WERI-Rb-1 (cell line): ENCODE measurements at places on chromosomes 16 and 17.

- DNase-seq, result no peak
These were observed 28.9 kb downstream of the WFDC1 start for GRCh38 chr16:84323606-84324005.

GRCh38 chr17:6666557-6666956 is 15.0 kb downstream of the C17orf100 start:
- DNase-seq, result no peak

DNA sequence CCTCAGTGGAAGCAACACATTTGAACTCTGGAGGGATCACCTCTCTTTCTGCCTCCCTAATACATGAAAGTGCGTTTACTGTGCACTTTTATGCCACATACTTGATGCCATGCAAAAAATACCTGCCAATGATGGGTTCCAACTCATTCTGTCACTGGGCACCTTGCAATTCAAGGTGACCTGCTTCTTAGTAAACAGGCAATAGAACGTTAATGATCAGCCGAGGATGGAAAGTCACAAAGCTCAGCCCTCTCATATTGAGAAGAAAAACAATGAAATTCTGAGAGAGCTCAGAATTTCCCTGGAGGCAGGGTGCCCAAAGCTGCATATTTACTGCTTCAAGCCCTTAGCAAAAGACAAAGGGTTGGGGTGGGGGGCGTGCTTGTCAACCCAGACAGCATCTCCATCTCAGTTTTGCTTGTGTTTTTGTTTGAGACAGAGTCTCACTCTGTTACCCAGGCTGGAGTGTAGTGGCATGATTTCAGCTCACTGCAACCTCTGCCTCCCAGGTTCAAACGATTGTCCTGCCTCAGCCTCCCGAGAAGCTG is 23.2 kb downstream of the LITAF start:
- DNase-seq, result no peak

DNA sequence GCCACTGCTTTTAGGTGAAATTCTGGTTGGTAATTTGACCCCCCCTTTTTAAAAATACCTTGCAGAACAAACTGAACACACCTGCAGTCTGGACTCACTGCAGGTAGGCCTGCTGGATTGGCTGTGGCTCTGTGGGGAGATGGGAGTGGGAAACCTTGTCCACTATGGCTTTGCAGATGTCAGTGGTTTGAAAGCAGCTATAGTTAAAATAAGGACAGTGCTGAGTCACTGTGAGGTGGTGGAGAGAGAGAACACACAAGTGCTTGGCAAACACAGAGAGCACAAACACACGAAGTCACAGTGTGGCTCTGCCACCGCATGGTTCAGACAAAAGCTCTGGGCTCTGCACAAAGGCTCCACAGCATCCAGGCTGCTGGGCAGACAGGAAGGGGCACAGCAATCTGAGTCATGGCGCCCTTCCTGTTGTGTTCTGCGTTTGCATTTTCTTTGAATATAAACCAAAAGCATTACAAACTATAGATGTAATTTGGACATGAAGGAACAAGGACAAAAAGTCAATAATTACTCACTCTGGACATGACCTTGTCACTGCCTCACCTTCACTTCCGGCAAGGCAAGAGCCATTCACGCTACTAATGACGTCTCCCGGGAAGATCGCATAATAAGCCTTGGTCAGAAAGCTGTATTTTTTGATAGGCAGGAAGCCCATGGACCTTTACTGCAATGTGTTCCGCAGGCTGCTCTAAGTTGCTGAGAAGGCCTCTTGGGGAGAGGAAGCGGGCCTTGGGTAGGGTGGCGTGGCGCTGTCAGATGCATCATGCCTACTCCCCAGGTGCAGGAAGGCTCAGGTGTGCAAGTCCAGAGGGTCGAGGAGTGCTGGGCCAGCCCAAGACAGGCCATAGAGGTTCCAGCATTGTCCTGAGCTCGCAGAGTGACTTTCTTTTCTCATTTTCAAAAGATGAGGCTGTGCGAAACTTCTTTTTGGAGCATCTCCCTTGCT is 60.1 kb upstream of the MED9 start:
- no peak for DNase-seq

DNA sequence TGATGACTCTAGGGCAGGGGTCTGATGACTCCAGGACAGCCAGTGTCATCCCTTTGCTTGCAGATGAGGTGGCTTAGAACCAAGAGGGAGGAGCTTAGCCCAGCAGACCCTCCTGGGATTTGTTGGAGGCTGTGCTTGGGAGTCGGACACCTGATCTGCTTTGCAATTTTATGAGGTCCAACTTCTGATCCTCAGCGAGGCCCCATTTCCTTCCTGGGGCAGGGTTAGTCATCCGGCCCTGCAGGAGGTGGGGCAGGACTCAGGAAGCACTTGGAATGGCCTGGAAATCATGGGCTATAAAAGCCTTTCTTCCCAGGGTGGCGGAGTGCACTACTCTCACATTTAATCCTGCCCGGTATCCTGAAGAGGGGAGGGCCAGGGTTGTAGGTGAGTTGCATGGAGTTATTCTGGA is 168.5 kb downstream of the MSI2 start:
- DNase-seq, result no peak

DNA sequence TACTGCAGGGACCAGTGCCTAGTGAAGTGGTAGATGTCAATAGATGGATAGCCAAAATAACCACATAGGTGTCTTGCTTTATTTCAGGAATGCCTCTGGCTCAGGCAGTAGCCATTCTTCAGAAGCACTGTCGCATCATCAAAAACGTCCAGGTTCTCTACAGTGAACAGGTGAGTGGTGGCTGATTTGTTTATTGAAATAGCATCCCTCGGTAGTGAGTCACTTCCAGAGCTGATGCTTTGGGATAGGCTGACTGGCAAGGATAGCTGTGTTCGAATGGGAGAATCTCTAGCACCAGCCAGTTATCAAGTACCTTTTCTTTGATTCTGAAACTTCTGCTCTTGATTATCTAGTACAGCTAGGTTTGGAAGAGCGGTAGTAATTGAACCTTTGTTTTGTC is 10.3 kb downstream of the PHAF1 start:
- DNase-seq, result no peak

- DNase-seq, result no peak
These were observed 4.5 kb upstream of the HEXIM1 start for GRCh38 chr17:45143767-45144198.

GRCh38 chr17:77880711-77881450 is 77.6 kb upstream of the TNRC6C start:
- no peak for DNase-seq

DNA sequence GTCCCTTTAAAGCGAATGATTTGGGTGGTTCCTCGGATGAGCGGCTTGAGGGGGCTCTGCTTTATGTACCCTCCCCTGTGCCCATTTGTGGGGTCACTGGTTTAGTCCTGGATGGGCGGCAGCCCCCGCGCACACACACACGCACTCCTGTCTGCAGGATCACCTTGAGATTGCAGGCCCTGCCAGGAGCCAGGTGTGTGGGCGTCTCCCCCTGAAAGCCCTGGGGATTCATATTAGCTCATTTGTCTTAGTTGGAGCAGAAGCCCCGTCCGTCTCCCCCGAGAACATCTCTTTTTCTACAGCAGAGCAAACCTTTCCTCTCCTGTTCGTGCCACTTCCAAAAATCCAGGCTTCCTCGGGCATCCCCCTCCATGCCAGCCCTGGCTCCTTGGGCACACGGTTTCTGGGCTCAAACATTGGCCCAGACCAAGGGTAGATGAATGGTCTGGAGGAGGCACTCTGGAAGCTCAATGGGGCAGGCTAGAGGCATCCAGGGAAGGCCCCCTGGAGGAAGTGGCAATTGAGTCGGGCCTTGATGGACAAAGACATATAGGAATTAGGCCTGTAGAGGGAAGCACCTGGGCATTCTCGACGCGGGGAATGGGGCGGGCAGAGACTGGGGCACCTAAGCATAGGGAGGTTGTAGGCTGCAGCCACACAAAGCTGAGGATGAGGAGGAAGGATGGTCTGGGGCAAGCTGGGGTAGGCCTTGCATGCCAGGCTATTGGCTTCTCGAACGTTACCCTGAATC is 218.5 kb upstream of the GSE1 start:
- peak; percentile 2 for DNase-seq
